ENCODE measurements at places on chromosomes 3 and 15. TPM values are rescaled to one million over a fixed set of nuclear protein-coding genes. Genes with fewer than 3 reads are reported as not detected.

GRCh38 chr3:44065311-44066094, 176.2 kb upstream of the TOPAZ1 start:
- DNase-seq = no peak

The ACTC1 gene
- total RNA-seq = 5.8 TPM

GRCh38 chr3:138862924-138863775, 28.4 kb upstream of the PIK3CB start:
- peak; percentile 44 for DNase-seq

DNA sequence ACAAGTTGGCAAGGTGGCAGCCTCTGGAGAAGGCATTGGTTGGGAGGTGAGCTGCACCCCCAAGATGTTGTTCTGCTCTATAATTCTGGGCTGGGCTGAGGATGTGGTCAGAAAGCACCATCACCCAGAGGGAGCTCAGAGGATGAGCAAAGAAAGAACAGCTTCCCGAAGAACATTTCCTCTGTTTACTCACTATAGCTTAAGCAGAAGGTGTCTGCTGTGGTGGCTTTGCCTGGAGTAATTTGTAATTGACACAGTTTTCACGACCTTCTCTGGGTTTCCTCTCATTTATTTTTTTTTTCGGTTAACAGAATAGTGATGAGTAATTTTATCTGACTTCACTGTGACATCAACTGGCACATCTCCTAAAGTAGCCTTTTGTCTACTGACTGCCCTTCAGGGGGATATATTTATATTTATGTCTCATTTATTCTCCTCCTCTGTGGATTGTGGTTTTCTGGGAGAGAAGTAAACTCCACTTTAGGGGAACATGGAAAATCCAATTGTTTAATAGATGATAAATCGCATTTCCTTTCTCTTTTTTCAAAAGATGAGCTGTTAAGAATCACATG, 49.5 kb upstream of the ABHD17C start:
- DNase-seq = peak; percentile 48

DNA sequence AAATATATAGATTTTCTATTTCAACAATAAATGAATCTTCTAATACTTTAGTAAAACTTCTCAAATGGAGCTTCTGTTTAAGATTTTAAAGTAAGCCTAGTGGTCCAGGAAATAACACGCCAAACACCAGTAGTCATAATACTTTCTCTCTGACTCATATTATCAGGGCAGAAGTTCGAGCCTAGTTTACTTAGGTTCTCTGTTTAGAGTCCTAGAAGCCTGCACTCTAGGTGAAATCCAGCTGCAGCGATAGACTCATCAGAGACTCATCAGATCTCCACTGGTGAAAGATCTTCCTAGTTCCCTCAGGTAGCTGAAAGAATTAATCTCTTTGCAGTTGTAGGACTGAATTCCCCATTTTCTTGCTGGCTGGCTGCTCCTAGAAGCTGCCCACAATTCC, 552.5 kb upstream of the ROBO2 start:
- DNase-seq = no peak

The DRD3 gene
- not detected for total RNA-seq

The DUOX1 gene
- total RNA-seq = not detected

- peak; percentile 82 for DNase-seq
Observed at GRCh38 chr3:158768881-158769543, 32.8 kb upstream of the MFSD1 start.

- DNase-seq = no peak
Observed at GRCh38 chr3:60309539-60310268, 941.5 kb downstream of the FHIT start.
